Epithelial cell of prostate (primary cell): ENCODE measurements at places on chromosomes 16 and 17.
A peak's percentile ranks its signal among the peaks of the same experiment; 100 is the strongest.

GRCh38 chr17:63445954-63446752 lies at the start of gene CYB561:
CYB561 (minus strand) TSS chr17:63446306; CDS start chr17:63437547, 8,759 bp downstream.
- DNase-seq, result no peak

- DNase-seq, result no peak
These were observed 56.5 kb downstream of the PIGL start for GRCh38 chr17:16273499-16273898.

GRCh38 chr17:75822119-75822799 lies 21.9 kb downstream of the UNC13D start:
- no peak for DNase-seq

DNA sequence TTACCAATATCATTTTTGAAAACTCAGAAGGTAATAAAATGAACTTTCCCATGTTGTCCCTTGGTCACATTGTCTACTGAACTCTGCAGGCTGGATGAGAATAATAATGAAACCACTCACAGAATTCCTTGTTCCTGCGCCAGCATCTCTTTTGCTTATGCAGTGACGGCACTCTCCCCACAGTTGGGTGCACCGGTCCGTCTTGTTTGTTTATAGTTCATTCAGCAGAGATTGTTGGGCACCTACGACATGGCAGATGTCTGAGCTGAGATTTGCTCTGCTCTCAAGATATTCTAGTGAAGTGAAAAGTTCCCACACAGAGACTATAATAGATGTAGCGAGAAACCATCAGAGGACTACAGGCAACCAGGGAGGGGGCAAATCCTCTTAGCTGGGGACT lies 375.7 kb upstream of the CDH11 start:
- DNase-seq, result no peak

DNA sequence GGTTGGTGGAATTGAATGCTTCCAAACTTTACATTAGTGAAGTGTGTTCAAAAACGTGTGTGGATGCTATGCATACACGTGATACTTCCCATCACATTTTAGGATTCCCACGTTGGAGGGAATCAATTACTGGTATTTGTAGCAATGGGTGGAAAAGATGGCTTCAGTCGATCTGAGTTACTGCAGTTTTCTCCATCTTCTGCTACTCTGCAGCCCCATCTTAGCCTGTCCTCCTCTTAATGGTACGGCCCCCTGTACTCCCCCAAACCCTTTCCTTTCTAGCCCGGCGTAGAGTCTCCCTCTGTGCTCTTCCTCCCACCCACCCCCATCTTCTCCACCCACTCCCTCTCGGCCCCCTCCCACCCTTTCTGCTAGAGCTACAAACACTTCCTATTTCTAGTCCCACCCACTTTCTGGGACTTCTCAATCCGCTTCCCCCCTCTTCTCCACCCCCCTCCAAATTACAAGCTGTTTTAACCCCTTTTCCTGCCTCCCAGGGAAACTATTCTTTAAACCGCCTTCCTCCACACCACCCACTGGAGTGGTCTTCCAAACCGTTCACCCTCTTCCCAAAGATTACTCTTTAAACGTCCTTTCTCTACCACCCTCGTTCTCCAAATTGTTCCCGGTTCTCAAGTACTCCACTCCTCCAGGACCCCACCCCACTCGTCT lies 1.1 kb downstream of the CHTF8 start:
- DNase-seq, result no peak

DNA sequence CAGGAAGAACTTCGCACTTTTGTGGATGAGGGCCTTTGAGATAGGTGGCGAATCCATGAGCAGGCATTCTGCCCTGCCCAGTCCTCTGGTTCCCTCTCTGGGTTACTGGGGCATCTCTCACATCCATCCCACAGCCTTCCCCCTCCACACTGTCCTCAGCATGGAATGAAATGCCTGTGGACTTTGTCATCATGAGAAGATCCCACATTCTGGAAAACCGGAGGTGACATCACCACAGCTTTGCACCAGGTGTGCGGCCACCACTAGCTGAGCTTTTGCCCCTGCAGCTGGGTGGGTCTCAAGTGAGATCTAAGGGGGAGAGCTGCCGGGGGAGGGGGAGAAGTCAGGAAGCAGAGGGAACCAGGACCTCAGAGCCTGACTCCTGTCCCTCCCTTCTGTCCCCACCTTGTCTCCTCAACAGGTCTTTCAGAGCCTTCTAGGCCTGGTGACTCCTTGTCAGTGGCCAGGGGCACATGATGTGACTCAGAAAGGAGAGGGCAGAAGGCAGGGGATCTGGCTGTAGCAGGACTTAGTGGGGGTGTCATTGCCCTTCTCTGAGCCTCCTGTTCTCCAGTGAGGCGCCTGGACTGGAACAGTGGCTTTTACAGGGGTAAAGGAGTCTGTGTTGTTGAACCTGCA lies 40.0 kb upstream of the DLX4 start:
- no peak for DNase-seq

GRCh38 chr17:62965174-62965685 lies 805 bp upstream of the TANC2 start:
- no peak for DNase-seq

GRCh38 chr17:289409-289808 lies 63.2 kb downstream of the RPH3AL start:
- DNase-seq, result no peak

- DNase-seq, result no peak
These were observed 5.1 kb downstream of the BPTF start for GRCh38 chr17:67830440-67830839.

GRCh38 chr16:23952128-23952970 lies 116.6 kb downstream of the PRKCB start:
- no peak for DNase-seq

- no peak for DNase-seq
These were observed 2.4 kb upstream of the CBFB start for GRCh38 chr16:67026570-67026969.

DNA sequence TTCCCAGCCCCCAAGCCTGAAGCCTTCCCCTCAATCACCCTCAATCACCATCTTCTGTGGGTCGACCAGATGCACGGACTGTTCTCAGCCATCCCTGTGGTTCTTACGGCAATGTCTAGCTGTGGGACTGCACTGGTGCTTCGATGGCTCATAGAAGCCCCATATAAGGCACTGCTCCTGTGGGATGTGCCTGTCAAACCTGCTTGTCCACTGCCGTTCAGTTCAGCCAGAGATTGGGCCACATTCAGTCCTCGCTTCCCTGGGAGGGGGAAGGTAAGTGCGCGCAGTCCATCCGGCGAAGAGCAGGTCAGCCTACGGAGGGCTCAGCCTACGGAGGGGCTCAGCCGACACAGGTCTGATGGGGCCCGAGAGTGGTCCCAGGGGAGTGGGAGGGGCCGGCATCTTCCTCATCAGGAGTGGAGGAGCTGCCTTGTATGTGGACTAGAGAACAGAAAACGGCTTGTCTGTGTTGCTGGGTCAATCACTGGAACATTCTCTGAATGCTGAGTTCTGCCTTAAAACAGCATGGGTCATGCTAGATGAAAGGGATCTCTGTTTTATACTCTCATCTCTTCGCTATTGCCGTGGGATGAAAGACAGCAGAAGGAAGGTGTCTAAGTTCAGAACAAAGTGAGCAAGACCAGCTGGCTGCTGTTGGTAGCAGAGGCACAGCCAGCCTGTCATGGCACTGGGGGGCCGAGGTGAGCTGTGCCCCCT lies at the start of gene CARD14:
Gene CARD14, plus strand, starts transcription at position 247 of the 717 bp plus-strand sequence. CDS start 11,409 bp downstream, outside the sequence.
- DNase-seq, result peak; percentile 70

DNA sequence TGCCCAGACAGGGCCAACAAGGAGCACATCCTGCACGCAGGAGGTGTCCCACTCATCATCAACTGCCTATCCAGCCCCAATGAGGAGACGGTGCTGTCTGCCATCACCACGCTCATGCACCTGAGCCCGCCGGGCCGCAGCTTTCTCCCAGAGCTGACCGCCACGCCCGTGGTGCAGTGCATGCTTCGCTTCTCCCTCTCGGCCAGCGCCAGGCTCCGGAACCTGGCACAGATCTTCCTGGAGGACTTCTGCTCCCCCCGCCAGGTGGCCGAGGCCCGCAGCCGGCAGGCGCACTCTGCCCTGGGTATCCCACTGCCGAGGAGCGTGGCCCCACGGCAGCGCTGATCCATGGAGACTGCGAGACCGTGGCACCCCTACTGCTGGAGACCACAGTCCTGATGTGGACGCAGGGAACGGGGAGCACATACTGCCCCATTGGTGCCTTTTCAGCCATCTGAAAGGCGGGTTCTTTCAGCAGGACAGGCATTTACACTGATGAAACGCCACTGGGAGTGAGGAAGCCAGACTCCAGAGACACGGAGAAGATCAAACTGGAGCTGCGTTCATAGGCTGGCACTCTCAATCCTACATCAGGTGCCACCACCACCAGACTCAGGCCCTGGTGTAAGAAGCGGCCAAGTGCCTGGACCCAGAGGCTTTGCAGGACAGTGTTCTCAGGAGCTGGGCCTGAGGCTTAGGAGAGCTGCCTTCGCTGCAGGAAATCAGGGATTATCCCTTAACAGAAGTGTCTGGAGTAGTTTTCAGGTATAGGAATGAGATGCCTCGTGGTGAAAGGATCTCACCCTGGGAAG lies 2.6 kb downstream of the NT5C start:
- DNase-seq, result no peak

DNA sequence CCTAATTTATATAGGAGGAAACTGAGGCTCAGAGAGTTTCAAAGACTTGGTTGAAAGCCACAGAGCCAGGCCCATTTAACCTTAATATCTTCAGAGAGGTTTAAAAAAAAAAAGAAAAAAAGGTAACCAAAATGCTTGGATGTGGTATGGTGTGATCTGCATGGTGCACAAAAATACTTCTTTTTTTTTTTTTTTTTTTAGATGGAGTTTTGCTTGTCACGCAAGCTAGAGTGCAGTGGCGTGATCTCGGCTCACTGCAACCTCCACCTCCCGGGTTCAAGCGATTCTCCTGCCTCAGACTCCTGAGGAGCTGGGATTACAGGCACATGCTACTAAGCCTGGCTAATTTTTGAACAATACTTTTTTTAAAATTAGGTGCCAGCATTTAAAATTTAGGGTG lies 101.8 kb downstream of the XYLT1 start:
- no peak for DNase-seq

DNA sequence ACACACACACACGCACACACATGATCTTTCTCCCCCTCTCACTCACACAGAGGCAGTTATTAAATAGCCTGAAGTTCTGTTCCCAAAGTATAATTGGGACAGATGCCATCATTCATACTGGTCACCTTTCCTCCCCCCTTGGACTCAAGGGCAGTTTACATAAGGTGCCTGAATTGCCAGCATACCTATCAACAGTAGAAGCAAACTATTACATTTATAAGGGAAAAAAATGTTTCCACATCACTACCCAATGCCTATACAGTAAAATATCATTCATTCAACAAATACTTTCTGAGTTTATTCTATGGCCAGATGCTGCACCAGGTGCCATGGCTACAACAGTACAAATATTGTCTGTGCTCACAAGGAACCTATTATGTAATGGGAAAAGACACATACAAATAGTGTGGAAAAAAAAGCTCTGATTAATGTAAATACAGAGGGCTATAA lies 6.3 kb downstream of the CNTD1 start:
- no peak for DNase-seq

DNA sequence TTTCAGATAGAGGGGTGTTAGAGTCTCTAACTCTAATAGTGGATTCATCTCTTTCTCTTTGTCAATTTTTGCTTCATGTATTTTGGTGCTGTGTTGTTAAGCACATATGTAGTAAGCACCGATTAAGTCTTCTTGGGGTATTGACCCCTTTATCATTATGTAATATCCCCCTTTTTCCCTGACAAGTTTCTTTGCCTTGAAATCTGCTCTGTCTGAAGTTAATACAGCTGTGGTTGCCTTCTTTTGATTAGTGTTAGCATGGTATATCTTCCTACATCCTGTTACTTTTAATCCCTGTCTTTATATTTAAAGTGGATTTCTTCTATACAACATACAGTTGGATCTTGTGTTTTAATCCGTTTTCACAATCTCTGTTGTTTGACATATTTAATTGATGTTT lies 60.6 kb downstream of the BCAS3 start:
- no peak for DNase-seq

DNA sequence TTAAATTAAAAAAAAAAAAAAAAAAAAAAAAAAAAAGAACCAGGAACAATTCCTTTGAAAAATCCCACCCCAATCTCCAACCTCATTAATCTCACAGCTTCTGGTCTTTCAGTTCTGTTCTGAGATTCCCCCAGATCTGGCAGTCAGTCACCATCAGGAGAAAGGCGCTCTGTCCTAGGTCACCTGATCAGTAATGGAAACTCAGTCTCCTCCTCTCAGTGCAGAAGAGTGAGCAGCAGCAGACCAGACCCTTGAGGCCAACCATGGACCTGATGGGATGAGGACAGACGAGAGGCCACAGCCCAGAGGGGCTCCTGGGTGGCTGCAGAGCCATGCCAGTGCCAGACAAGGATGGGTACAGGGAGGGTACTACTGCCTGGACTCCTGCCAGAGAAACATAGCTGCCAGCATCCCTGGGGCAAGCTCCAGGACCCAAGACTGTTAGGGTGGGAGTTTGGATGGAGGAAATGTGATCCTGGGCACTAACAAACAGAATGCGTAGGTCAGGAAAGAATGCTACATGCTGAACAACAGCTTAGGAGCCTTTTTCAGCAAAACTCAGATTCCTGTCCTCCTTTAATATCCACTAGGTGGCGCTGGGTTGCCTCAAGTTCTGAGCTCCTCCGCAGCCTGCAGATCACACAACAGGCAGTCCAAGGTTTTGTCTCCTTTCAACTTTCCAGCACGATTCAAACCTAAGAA lies 28.7 kb downstream of the MPG start:
- DNase-seq, result no peak

GRCh38 chr17:81040791-81041337 lies 5.9 kb downstream of the BAIAP2 start:
- no peak for DNase-seq

GRCh38 chr16:27346819-27347218 lies 33.0 kb downstream of the IL4R start:
- no peak for DNase-seq

GRCh38 chr17:2816688-2817087 lies 20.4 kb downstream of the RAP1GAP2 start:
- DNase-seq, result no peak

DNA sequence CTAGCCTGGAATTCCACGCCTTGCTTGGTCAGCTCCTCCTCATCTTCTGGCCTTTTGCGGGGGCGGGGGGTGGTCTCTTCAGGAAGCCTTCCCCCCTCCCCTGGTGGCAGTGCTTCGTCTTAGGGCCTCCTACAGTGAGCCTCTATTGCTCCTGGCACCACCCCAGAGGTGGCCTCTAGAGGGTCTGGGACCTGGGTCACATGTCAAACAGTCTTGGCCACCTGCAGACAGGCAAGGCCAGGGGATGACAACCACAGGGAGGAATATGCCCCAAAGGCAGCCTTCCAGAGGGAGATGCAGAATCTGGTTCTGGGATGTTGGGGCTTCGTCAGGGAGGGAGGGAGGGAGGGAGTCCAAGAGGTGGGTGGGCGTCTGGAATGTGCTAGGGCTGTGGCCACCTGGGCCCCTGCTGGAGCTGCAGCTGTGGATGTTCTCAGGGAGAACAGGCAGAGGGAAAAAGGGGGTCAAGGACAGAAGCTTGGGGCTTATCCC lies 50.6 kb downstream of the SMPD3 start:
- no peak for DNase-seq
